Amygdala (tissue), 56 donors: ENCODE measurements at places on chromosomes 12 and 14.

DNA sequence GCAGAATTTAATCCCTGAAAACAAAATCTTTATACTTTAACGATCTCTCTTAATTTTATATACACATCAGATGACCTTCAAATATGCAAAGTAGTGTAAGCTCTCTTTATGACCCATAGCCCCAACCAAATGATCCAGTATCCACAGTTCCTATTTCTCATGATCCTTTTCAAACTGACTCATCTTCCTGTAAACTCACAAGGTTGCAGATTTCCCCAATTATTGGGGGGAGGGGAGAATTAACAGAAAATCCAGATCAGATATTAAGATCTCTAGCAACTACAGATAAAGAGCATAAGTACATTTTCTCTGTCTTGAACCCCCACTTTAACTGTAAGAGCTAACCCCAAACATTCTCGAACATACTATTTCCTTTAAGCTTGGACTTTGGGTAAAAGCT is 12.5 kb downstream of the GNS start:
- no peak for DNase-seq

DNA sequence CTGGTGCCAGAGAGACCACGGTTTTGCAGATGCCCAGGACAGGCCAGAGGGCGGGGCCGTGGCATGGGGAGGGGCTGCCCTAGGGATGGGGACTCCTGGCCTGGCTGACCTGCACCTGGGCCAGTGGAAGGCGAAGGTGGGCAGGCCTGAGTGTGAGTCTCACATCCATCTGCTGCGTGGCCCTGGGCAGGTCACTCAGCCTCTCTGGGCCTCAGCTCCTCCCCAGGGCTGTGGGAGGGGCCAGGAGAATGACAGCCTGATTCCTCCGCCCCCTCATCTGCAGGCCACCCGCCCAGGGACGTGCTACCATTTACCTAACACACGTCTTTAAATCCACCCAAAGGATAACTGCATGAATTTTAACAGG is 90.9 kb downstream of the GALNT9 start:
- no peak for DNase-seq

DNA sequence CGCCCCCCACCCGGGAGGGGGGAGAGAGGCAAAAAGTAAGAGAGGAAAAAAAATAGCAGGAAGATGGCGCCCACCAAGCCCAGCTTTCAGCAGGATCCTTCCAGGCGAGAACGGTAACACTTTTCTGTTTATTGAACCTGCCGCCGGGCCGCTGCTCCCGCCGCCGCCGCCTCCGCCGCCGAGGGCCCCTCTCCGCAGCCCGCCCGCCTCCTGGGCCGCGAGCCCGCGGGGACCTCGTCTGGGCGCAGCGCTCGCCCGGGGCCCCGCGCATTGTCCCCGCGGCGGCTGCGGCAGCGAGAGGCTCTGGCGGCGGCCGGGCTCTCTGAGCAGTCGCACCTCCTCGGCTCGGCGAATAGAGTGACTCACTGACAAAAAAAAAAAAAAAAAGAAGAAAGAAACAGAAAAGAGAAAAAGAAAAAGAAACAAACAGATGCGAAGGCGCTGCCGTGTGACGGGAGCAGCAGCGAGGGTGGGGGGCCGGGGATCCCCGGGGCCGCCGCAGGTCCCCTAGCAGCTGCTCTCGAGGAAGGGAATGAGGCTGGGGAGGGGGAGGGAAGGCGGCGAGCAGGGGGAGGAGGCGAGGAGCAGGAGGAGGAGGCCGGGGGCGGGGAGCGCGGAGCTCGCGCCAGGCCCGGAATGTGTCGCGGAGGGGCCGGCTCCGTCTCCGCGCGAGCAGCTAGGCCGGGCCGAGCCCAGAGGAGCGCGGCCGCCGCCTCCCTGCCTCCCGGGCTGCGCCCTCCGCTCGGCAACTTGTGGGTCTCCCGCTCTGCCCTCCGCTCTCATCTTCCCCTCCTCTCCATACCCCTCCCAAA is 781 bp downstream of the NPAS3 start:
- peak; percentile 47 for DNase-seq

DNA sequence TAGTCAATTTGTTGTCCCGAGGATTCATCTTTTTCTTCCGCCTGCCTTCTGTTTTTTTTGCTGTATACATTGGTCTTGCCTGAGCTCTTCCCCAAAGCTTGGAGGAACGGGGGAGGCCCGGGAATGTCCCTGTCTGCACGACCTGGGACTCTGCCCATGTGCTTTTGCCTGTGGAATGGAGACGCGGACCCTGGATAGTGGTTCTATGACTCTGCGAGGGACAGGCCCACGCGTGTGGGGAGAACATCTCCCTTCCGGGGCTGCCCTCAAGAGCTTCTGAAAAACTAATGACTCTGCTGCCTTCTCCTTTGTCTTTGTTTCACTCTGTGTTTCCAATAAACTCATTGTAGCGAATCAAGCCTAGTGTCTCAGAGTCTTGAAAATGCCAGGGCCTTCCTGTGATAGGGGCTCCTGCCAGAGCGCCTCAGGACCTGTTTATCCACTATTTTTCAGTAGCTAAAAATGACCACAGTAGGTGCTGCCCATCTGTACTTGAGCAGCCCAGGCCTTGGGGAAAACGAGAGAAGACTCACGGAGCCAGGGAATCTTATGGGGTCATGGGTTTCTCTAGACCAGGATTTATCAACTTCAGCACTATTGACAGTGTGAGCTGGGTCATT is 12.3 kb downstream of the KRT83 start:
- DNase-seq, result no peak

DNA sequence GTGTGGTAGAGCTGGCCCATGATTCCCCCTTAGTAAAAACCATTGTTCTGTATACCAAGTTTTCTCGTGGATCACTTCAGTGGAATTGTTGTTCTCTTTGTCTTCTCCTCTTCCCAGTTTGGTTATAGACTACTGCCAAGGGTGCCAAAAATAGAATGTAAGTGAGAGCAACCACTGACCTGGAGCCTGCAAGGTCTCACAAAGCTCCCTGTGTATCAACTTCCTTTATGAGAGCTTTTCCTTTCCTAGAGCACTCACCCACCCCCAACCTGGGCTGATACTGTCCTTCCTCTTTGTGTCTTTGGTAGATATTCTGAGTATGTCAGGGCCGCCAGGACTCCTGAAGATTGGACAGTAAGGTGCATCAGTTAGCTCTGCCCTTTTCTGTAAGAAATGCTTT is 101.0 kb downstream of the SCN8A start:
- no peak for DNase-seq

DNA sequence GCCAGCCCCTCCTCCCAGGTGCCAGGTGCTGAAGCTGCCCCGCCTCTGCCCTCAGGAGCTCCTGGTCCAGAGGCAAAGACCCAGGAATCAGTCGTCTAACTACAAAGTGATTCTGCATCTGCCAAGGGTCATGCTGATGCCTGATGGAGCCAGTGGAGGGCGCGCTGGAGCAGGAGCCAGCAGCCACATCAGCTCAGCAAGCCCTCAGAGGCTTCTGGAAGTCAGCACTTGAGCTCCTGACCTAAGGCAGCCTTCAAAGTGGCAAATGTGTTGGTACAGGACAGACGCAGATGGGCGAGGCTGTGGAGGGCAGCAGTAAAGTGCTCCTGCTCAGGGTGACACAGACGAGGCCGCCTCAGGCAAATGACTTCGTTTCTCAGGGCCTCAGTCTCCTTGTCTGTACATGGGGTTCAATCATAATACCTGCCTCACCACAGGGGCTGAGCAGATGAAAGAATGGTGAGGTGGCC is 10.9 kb downstream of the C12orf43 start:
- DNase-seq, result no peak

DNA sequence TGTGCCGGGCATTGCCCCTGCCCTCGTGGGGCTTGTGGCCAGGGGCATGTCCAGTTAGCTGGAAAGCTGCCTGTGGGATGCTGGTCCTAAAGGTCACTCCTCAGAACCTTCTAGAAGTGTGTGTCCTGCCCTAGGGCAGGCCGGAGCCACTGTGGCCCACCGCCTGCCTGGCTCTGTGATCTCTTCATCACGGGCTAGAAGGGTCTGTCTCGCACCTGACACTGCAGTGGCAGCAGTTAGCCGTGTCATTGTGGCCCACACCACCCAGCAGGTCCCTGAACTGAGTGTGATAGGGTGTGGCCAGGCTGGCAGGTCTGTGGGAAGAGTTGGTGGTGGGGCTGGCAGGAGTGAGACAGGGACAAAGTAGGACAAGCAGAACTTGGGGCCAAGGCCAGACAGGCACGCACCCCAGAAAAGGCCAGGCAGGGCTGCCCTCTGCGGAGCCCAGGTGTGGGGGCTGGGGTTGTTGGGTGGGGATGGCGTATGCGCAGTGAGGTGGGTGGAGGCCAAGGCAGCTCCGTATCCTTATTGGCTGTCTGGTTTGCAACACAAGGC is 41.2 kb downstream of the ADGRD1 start:
- no peak for DNase-seq

GRCh38 chr12:17640615-17641014 is 449.4 kb downstream of the RERGL start:
- DNase-seq, result no peak
